ENCODE measurements at places on chromosomes 7 and 10.

DNA sequence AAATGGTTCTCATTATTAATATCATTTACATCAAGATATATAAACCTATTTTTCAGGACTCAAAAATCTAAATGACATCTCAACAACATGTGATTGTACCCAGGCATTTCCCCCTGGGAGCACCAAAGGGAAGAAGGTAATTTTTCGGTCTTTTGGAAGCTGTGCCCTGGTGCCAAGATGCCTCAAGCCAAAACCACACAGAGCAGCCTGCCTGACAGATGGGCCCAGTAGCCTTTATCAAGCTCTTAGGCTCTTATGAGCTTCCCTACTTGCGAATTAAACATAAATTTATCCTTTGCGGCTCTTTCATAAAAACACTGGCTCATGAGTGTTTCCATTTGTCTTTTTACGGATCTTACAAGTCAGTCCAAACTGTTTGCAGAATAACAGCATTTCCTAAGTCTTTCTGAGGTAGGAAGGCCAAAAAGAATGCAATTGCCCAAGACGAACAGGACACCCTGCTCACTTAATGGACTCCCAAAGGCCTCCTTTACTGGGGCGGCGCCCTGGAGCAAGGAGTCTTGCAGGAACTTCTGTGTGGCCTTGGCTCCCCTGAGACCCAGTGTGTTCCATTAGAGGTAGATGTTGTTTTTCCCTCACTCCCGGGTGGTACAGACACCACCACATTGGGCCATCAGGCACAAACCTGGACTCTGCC is 4.1 kb upstream of the RASSF4 start:
- DNase-seq: no peak

- DNase-seq: no peak
Measured at GRCh38 chr7:102866535-102867215, 46.1 kb upstream of the LRRC17 start.

DNA sequence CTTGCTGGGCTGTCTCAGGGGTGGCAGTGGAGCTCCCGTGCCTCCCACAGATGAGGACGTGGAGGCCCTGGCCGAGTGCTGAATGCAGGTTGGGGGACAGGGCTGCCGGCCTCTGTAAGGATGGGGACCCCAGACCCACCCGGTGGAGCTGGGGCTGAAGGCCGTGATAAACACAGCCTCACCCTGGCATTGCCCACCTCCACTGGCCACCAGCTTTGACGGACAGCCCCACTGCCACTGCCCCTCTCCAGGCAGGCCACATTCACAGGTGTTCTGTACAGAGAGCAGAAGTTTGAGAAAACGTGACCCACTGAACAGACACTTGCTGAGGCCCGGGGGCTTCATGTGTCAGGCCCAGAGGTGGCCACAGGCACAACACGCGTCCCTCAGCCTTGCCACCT is 126.2 kb downstream of the LHPP start:
- DNase-seq: no peak

GRCh38 chr7:42650171-42650570 is 261.7 kb downstream of the C7orf25 start:
- DNase-seq: no peak

- no peak for DNase-seq
Measured at GRCh38 chr10:24901686-24902399, 50.6 kb downstream of the PRTFDC1 start.

DNA sequence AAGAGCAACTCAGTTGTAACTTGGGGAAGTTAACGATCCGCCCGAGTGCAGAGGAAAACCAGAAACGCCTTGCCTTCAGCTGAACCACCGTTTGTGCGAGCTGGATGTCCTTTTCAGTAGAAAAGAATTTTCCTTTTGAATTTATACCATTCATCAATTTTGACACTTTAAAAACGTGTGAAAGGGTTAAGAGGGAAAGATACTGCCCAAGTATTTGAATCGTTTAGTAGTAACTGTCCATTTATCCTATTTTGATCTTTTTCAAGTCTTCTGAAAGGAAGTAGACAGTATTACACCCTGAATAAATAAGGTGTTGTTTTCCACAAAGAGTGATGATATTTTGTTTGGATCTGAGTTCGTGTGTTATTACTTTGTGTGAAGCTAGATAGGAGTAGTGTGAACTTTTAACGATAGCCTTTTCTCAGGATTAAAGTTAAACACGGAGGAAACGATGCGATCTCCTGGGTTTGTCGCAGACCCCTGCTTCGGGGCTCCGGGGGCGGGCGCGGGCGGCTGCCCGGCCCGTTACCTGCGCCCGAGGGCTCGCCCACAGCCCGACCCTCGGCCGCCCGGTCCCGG is 830 bp upstream of the BMI1 start:
- DNase-seq: no peak

- DNase-seq: no peak
Measured at GRCh38 chr7:14639329-14639728, 263.2 kb downstream of the DGKB start.

DNA sequence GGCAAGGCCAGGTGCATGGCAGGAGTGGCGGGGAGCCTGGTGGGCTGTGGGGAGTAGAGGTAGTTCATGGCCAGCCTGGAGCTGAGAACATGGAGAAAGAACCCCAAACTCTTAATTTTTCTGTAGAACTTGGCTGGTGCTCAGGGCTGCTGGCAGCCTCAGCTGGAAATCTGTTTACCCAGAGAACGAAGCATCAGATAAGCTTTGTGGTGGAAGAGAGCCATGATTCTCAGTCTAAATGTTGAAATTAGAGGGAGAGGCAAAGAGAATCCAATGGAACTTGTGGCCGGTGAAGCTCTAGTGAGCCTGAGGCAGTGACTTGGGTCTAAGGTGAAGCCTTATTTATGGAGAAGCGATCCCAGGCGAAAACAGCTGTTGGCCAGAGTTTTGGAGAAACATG is 126.4 kb downstream of the CCDC3 start:
- no peak for DNase-seq

- DNase-seq: no peak
Measured at GRCh38 chr7:115267503-115267902, 345.6 kb downstream of the MDFIC start.

DNA sequence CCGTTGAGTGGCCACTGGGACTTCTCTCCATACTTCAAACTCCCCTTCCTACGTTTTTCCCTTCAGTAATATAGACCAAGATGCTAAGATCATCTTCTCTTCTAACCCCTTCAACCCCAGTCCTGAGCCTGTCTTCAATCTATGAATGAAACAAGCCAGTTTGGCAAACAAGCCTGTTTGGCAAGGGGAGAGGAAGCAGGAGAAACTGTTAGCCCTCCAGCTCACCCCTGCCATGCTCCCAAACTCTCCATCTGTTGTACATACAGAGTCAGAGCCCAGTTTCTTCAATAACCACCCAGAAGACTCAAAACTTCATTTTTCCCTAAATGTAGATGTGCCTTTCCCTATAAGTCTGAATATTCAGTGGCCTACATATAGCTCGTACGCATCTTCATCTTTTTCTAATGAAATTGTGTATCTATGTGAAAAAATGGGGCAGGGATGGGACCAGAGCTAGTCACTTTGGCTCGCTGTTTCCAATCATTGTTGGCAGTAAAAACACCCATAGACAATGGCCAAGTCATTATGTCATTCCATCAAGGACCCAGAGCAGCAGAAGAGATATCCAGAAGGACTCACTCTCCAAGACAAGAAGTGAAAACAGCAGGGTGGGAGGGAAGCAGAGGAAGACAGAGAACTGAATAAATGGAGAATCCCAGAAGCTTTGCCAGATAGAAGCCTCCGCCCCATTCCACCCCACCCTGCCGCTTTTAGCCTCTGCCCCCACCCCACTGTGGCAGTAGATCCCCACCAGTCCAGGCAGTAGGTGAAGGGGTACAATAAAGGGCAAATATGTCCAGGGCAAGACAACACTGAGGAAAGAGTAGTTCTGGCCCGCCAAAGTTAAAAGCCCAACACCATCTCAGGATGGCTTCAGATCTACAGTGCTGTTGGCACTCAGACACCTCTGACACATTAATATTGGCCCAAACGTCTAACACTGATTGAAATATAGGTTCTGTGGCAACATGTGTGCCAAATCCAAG is 87.3 kb downstream of the DOCK4 start:
- no peak for DNase-seq

DNA sequence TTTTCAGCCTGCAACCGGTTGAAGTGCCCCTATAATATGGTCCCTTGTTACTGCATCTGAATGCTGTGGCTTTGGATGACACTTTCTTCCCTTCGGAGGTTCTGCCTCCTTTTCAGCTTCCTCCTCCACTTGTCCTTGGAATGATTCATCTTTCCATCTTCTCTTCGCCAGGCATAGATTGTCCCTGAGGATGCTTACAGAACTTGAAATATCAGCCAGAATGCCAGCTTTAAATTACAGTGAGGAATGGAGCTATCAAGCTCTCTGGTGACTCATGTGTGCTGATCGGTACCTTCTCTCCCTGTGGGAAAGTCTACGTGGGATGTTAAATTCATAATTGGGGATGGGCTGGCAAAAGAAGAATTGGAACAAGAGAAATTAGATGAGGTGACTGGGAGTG is 45.9 kb upstream of the PDK4 start:
- DNase-seq: no peak

- DNase-seq: no peak
Measured at GRCh38 chr10:83222832-83223742, 916.2 kb upstream of the GHITM start.

DNA sequence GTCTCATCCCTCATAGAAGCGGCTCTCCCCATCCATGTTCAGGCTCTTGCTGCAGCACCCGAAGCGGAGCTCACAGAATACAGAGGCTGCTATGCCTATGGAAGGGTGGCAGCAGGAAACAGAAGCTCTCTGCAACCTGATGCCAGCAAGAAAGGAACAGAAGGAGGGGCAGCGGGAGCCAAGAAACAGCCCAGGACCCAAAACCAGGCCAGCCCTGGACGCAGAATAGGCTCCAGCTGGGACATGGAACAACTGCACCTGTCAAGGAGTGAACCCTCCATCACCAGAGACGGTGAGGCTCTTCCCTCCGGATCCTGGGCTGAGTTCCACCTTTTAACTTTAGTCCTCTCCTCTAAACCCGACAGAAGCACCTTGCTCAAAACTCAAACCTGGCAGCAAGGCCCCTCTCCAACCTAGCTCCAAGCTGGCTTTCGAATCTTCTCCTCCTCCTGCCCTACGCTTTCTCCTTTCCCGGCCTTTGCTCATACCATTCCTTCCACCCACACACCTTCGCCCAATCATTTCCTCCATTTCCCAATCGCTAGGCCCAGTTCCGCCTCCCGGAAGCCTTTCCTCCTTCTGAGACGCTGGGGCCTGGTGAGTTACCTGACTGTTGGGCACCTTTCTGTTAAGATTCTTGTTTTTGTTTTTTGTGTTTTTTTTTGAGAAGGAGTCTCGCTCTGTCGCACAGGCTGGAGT is 122.8 kb upstream of the ZNF92 start:
- DNase-seq: no peak

DNA sequence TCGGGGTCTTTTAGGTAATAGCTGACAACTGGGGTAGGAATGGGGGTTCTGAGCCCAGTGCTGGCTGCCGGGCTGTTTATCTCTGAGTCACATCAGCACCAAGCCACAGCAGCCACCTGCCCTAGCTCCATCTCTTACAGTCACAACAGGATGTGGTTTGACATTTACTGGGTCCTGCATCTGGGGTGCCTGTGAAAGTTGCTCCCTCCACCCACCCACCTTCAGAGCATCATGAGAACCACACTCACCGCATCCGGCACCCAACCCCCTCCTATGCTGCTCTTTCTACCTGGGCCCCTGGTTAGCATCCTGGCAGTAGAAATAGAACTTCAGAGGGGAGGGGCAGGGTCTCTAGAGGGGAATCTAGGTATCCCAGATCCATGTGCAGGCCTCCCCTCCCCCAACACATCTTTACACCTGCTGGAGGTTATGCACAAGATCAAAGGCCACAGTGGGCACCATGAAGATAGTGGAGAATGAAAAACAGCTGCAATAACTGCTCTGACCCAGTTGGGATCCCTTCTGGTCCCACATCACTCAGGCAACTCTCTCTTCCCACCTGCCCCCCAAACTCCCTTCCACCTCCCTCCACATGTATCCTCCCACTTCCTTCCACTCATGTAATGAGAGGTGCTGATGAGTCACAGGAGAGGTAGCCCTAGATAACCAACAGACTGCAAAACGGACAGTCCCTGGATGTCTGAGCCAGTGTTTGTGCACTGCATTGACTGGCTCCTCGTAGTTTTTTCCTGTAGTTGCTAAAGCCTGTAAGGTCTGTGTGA is 38.2 kb downstream of the PRSS2 start:
- DNase-seq: peak; percentile 89

GRCh38 chr10:44756216-44756615 is 154.9 kb upstream of the TMEM72 start:
- DNase-seq: no peak

- DNase-seq: no peak
Measured at GRCh38 chr7:102262546-102262945, 24.1 kb upstream of the SH2B2 start.

- DNase-seq: no peak
Measured at GRCh38 chr10:112955582-112956421, 5.8 kb downstream of the TCF7L2 start.

DNA sequence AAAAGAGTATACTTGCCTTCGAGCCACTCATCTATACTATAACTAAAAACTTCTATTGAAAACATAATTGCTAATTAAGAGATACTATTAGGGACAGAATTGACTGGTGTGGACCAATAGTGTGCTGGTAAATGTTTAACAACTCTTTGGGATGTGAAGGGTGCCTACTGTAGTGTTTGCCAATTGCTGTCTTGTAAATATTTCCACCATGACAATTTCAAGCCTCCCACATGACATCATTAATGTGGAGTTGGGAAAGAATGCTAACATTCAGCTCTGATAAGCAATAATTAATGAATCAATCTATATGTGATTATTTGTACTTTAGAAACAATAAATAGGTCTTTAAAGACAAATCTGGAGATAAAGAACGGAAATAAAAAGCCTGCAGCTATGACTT is 136.8 kb downstream of the DGKB start:
- no peak for DNase-seq

GRCh38 chr10:36882781-36883180 is 242.6 kb upstream of the ANKRD30A start:
- DNase-seq: no peak

DNA sequence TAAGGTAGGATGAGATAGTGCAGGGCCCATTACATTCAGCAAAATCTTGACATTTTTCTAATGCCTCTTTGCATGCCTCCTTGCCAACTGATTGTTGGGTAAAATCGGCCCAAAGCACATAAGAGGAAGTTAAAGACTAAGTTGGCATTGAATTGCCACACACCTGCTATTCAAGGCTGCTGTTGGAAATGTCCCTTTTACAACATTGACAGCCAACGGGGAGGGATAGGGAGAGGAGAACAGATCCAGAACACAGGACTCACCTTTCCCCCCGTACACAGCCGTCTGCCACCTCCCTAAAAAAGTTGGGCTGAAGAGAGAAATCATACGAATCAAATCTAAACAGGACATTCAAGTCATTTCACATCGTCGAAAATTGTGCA is 695 bp downstream of the FAM237B start:
- DNase-seq: no peak

GRCh38 chr10:34254596-34254995 is 560.5 kb downstream of the PARD3 start:
- DNase-seq: no peak

Measured in stimulated activated CD8-positive, alpha-beta memory T cell treated with anti-CD3 and anti-CD28 coated beads, Interleukin-2, amount 100 ng/mL, for 48 hours (primary cell).